ENCODE measurements at places on chromosomes 5 and 9.
A peak's percentile ranks its signal among the peaks of the same experiment; 100 is the strongest.

- DNase-seq, result no peak
Measured at GRCh38 chr5:76180814-76181805, 97.9 kb downstream of the SV2C start.

GRCh38 chr5:61919920-61920319, 386.1 kb upstream of the KIF2A start:
- DNase-seq, result peak; percentile 14

GRCh38 chr5:127754259-127754658, 51.1 kb downstream of the CCDC192 start:
- DNase-seq, result no peak

DNA sequence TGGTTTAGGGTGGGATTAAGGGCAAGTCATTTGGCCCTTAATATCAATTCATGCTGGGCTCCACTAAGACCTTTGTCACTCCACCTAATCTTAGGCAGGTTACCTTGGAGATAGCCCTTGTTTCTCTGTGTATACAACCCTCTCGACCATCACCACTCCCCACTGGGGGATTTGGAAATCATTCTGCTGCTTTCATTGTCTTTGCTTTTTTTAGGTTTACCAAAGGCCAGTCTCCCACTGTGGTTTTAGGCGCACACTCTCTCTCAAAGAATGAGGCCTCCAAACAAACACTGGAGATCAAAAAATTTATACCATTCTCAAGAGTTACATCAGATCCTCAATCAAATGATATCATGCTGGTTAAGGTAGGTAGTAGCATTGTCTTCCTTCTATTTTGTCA, 6.2 kb downstream of the GZMK start:
- DNase-seq, result no peak

- no peak for DNase-seq
Measured at GRCh38 chr9:114806526-114806900, 674 bp upstream of the TNFSF15 start.

- peak; percentile 16 for DNase-seq
Measured at GRCh38 chr5:1497795-1498622, 25.8 kb downstream of the LPCAT1 start.

- peak; percentile 17 for DNase-seq
Measured at GRCh38 chr5:169009123-169009522, 291.8 kb downstream of the SLIT3 start.

GRCh38 chr9:18366184-18366583, 107.8 kb upstream of the ADAMTSL1 start:
- no peak for DNase-seq

GRCh38 chr5:112975721-112976431, 722 bp upstream of the DCP2 start:
- DNase-seq, result no peak

GRCh38 chr9:133948131-133948530, 44.0 kb downstream of the VAV2 start:
- peak; percentile 30 for DNase-seq

- DNase-seq, result no peak
Measured at GRCh38 chr5:91302305-91302704, 80.8 kb downstream of the ARRDC3 start.

- no peak for DNase-seq
Measured at GRCh38 chr9:132669319-132669697, 475 bp downstream of the DDX31 start.

DNA sequence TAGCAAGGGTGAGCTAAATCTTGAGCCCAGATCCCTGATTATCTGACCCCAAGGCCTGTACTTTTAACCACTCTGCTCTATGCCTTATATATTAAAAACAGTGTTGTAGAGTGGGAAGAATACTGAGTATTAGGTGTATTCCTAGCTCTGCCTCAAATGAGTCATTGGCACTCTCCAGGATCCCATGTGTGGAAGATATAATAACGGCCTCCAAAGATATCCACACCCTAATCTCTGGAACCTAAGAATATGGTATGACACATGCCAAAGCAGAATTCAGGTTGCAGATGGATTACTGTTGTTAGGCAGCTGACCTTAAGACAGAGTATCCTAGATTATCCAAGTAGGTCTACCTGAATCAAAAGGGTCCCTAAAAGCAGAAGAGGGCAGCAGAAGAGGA, 110.8 kb downstream of the ADRB2 start:
- DNase-seq, result no peak

DNA sequence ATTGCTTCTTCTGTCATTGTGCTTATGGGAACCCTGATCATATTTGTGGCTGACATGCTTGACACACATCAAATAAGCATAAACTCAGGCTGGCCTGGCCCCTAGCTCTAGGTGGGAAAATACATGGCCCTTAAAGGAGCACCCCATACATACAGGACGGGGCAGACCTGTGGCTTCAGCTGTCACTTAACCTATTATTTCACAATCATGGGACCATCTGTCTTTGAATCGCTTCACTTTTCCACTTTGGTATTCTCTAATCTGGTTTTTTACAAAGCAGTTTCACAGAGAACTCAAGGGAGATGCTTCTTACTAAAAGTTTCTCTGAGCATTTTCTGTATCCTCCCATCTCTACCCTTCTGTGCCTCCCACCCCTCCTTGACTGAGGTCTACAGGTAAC, 34.6 kb upstream of the LRRTM2 start:
- DNase-seq, result no peak

GRCh38 chr5:27594141-27594540, 555.8 kb upstream of the CDH9 start:
- no peak for DNase-seq

DNA sequence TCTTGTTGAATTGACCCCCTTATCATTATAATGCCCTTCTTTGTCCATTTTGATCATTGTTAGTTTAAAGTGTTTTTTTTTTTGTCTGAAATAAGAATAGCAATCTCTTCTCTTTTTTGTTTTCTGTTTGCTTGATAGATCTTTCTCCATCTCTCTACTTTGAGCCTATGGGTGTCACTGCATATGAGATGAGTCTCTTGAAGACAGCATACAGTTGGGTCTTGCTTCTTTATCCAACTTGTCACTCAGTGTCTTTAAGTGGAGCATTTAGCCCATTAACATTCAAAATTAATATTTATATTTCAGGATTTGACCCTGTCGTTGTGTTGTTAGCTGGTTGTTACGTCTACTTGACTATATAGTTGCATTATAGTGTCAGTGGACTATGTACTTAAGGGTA, 135.4 kb downstream of the HMHB1 start:
- no peak for DNase-seq

DNA sequence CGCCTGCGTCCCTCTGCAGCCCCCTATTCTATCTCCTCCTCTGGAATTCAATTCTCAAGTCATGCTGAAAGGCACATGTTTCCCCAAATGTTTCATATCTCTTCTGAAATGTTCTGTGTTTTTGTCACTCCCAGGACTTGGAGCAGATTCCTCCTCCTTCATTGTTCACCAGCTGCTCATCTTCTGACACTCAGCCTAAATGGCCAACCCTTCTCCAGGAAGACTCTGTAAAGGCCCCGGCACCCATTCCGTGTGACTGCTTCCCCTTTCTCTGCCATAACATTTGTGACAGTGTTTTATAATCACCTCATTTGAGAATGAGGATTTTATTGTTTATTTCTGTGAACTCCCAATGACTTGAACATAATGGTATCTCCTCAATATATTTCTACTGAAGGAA, 170.8 kb upstream of the ADAMTS16 start:
- DNase-seq, result no peak
